NAMALWA (cell line): ENCODE measurements at places on chromosomes 12 and 14.

- peak; percentile 89 for DNase-seq
These were observed 14.1 kb upstream of the CDH24 start for GRCh38 chr14:23071244-23071920.

DNA sequence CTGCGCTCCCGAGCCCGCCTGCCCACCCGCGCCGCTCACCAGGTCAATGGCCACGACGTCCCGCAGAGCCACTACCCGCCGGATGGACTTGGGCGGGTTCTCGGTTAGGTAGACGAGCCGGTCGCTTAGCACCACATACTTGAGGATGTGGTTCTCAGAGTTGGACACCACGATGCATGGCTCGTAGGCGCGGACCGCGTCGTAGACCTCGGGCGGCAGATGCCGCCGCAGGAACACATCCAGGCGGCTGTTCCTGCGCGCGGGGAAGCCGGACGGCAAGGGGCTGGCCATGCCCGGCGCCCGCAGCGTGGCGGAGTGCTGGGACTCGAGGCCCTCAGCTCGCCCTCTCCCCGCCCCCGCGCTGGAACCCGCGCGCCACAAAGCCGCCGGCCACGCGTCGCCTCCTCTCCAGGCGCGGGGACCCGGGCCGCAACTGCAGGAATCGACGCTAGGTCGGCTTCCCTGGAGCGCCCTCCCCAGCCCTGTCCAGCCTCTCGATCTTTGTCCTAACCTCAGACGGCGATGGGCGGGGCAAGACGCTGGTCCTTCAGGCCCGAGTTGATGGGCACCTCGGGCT lies at the start of gene C12orf56:
C12orf56 (minus strand) TSS at position 484 of the 577 bp plus-strand sequence; CDS start at position 291, 193 bp downstream.
- no peak for DNase-seq

- DNase-seq: no peak
These were observed 337 bp downstream of the ZC2HC1C start for GRCh38 chr14:75069811-75070145.

GRCh38 chr12:102369876-102370275 lies 110.5 kb downstream of the IGF1 start:
- no peak for DNase-seq

GRCh38 chr14:98022541-98023520 lies 1225.6 kb downstream of the VRK1 start:
- DNase-seq: no peak

DNA sequence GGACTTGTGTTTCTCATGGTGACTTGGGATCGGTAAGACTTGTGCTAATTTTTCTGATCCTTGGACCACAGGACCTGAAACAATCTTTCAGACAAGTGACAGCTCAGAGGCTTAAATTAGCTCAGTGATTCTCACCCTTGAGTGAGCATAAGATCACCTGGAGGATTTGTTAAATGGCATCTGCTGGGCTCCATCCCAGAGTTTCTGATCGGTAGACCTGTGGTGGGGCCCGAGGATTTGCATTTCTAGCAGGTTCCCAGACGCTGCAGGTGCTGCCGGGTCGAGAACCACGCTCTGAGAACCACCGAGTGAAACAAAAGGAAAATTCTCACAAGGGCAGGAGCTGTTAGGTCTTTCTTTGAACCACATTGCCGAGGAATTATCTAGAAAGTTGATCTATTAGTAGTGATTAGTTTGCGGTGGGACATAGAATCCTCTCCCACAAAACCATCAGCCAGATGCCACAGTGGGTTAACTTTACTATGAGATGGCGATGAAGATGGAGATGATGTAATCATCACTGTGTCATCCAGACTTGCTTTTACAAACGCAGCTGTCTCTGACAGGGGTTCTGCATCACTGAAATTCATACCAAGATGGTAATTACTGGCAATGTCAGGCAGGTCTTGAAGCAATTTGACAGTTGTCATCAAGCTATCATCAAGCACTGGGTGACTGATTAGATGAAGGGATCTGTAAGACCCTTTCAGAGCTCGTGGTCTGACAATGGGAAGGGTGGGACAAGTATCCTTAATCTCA lies 184.0 kb downstream of the AACS start:
- DNase-seq: peak; percentile 87

DNA sequence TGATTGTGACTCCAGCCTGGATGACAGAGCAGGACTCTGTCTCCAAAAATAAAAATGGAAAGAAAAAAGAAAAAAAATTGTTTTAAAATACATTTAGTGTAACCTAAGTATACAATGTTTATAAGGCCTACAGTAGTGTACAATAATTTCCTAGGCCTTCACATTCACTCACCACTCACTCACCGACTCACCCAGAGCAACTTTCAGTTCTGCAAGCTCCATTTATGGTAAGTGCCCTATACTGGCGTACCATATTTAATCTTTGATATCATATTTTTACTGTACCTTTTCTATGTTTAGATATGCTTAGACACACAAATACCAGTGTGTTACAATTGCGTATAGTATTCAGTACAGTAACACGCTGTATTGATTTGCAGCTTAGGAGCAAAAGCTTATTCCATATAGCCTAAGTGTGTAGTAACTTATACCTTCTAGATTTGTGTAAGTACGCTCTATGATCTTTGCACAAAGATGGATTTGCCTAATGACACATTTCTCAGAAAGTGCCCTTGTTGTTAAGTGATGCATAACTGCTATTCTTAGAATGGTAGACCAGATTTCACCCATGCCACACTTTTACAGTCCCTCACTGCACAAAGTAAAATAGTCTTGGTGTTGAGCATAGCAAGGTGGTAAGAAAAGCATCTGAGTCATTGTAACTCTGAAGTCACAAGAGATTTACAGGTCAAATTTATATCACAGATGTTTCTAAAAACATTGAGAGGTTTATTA lies 151.9 kb downstream of the LRRK2 start:
- peak; percentile 9 for DNase-seq

DNA sequence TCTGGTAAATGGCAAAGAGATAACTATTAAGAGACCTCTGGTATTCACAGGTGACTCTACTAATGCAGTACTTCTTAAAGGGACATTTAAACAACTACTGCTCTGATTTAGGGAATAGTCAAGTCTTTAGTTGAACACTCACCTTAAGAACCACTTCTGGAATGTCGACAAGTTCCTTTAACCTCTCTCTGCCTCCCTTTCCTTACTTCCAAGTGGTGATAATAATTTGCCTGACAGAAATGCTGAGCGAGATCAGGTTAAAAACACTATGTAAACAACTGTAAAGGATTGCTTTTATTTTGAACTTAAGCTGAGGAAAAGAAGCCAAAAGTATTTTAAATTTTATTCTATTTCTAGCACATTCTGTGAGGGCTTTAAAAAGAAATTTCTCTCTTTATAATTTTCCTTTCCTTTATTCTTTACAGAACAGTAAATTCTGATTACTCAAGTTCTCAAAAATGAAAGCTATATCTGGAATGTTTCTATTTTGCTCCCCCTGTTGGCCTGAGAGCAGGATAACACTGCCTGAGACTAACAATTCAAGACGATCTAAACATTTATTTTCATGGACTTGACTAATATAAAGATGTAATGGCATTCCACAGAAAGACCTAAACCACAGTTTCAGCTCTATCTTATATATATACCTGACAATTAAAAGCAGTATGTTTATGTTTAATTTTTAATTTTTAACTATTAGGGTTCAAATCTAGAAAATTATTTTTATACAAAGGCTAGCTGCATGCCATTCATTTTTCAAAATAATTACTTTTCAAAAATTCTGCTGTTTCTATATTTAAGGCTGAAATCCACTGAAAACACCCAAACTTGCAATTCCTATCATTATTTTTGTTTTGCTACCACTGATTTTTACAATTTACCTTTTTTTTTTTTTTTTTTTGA lies 29.2 kb downstream of the ZCCHC8 start:
- peak; percentile 76 for DNase-seq

GRCh38 chr12:16857456-16857923 lies 251.5 kb upstream of the LMO3 start:
- DNase-seq: peak; percentile 77

- DNase-seq: no peak
These were observed 67.7 kb upstream of the CPM start for GRCh38 chr12:69000540-69001243.

DNA sequence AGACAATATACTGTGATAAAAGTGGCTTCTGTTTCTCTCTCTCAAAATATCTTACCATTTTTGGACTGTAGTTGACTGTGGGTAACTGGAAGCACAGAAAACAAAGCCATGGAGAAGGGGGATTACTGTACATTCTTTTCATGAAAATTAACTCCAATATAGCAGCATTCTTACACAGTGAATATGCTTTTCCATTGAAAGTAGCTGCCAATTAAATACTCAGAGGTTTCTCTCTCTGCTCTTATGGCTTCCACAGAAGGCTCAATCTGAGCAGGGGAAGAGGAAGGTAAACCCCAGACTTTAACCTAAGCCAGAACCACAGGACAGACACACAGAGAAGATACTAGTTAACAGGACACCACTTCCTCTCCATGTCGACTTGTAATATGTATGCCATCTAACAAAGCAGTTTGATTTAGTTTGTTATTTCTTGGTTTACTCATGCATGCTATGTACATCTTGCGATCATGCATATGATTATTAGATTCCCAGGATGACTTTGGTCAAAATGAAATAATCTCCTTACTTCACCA lies 150.2 kb downstream of the SSPN start:
- DNase-seq: no peak

DNA sequence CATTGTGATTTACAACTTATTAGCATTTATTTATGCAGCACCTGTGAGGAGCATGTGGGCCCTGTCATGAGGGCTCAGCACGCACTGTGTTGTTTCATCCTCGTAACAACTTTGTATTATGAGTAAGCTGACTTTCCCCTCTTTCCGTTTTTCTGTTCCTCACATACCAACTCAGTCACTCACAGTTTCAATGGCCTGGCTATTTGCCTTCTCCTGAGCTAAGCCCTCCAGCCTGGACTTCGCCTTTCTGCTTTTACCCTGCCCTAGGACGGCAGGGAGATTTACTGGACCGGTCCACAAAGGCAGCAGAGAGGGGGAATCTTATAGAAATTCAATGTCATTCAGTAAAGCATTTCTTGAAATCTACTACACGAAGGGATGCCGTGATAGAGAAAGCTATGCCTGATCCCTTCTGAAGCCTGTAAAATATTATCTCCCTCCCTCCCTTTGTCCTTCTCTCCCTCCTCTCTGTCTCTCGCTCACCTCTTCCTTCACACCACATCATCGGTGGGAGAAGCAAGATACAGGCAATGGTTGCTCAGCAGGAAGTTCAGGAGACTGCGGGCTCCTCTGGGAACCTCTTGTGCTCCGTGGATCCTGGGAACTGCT lies 219.2 kb upstream of the TBX3 start:
- no peak for DNase-seq

DNA sequence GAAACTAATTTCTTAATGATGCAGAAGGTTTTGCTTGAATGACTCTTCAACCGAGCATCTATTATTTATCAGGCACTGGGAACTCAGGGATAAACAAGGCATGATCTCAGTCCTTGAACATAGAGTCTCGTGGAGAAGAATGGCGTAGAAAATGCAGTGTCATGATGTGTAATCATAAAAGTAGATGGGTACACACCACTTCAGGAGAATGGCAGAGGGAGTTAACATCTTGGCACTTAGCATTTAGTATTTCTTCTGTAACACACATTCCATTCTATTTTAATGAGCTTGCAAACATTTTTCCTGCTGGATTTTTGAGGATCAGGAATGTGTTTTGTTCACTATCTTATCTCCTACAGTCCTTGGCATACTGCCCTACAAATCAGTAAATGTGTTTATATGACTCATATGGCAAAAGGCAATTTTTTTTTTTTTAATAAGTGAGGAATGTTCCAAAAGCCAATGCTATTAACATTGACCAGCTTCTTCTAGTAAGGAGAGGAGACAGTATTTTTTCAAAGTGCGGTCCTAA lies 3.8 kb downstream of the TXNRD1 start:
- no peak for DNase-seq

DNA sequence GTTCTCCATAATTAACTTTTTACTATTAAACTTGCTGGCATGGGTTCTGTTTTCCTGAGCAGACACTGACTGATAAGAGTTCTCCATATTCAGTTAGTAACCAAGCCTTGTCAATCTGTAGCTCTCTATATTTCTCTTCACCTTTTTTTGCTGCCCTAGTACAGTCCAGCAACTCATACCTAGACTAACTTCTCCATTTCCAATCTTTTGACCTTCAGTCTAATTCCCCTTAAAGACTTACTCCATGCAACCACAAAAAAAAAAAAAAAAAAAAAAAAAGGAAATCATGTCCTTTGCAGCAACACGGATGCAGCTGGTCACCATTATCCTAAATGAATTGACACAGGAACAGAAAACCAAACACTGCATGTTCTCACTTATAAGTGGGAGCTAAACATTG lies 125.7 kb upstream of the KRAS start:
- no peak for DNase-seq

GRCh38 chr12:109518820-109519665 lies 41.6 kb downstream of the UBE3B start:
- DNase-seq: peak; percentile 70

DNA sequence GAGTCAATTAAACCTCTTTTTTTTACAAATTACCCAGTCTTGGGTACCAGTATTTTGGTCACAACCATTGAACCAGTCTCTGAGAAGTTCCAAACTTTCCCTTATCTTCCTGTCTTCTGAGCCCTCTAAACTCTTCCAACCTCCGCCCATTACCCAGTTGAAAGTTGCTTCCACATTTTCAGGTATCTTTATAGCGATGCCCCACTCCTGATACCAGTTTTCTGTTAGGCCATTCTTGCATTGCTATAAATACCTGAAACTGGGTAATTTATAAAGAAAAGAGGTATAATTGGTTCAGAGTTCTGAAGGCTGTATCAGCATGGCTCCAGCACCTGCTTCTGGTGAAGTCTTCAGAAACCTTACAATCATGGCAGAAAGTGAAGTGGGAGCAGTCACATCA lies 31.7 kb downstream of the TTC5 start:
- no peak for DNase-seq

DNA sequence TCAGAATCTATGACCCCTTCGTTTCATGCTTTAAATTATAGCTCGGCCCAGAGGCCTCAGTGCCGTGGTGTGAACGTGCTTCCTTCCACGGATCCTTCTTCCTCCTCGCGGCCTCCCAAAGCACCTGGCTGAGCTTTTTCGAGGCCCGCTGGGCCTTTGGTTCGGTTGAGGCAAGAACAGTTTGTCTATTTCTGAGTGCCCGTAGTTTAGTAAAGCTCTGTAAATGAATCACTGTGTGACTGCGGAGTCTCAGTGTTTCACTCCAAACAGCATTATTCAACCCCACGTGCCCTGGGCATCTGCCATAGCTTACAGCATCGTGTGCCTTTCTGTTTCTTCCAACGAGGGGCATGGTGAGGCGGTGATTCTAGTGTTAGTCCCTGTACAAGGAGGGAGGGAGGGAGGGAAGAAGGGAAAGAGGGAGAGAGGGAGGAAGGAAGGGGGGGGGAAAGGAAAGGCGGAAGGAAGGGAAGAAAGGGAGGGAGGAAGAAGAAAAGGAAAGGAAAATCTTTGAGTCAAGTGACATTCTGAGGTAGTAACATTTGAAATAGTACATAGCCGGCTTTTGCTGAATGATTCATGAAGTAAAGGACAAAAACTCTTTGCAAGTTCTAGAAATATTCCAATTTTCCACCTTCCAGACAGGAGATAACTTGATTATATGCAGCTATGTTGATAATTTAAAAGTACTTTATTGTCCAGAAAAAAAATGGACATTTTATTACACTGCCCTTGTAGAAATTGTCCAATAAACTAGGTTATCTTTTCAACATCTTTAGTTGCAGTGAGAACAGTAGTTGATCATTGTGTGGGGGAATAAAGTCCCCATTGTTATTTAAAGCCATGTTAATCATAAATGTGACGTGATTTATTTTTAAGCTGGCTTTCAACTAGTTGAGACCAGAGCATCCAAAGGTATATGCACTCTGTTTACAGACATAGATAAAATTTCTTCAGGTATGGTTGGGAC lies 1.2 kb upstream of the TRIM9 start:
- DNase-seq: peak; percentile 4

- DNase-seq: no peak
These were observed 40.2 kb downstream of the ETV6 start for GRCh38 chr12:11689591-11690186.

GRCh38 chr12:72677846-72678245 lies 405.7 kb downstream of the TRHDE start:
- no peak for DNase-seq
